Activated CD8-positive, alpha-beta T cell treated with anti-CD3 and anti-CD28 coated beads, Interleukin-2, amount 10 ng/mL, durations not matched to agents 7 days and 5 days (primary cell): ENCODE measurements at places on chromosomes 7 and 10. TPM values are rescaled to one million over a fixed set of nuclear protein-coding genes. Genes with fewer than 3 reads are reported as not detected.
A peak's percentile ranks its signal among the peaks of the same experiment; 100 is the strongest.

Gene PIK3CG
- 55.6 TPM for total RNA-seq

Gene GPER1
- not detected for total RNA-seq

Gene ARF5
- 138 TPM for total RNA-seq

DNA sequence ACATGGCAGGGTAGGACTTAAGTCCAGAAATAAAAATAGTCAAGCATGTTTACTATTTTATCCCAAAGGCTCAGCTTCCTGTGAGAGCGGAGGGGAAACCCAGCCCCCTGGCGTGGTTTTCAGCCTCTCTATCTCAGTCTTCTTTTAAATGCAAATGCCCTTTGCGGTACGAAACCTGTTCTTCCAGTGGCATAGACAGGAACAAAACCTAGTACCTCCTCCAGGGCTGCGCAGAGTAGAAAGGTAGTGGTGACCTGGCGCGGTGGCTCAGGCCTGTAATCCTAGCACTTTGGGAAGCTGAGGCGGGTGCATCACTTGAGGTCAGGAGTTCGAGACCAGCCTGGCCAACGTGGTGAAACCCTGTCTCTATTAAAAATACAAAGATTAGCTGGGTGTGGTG lies 181.3 kb upstream of the FOXK1 start:
- H3K36me3 ChIP-seq, result no peaks in the 10 kb centered on the region
- no peak overlapping the region for H3K4me3 ChIP-seq
- no peak for DNase-seq
- no peak overlapping the region for H3K27ac ChIP-seq

Gene DGKB
- total RNA-seq, result not detected

Gene TAS2R3
- total RNA-seq, result 0.50 TPM

Gene SPDYE5
- not detected for total RNA-seq

Gene NACAD
- total RNA-seq, result 0.16 TPM

GRCh38 chr7:110130669-110131068 lies 960.3 kb upstream of the LRRN3 start:
- no peaks in the 10 kb centered on the region for H3K4me1 ChIP-seq
- no peak overlapping the region for H3K4me3 ChIP-seq
- no peak for DNase-seq
- no peaks in the 10 kb centered on the region for H3K36me3 ChIP-seq

DNA sequence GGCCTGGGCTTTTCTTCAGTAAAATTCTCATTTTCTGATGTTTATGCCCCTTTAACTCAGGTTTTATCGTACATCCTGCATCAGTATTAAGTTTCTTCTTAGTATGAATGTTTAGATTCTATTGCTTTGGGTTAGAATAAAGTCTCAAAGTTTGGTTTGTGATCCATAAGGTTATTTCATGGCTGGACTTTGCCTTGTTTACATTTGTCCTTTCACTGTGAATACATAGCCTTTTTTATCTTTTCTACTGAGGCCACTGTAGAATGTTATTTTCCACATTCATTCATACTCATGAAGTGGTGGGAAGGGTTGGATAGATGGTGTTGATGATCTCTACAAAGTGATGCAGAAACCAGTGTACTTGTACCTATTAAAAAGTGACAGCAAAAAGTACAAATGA lies 59.8 kb downstream of the CCSER2 start:
- no peaks in the 10 kb centered on the region for H3K27me3 ChIP-seq
- H3K36me3 ChIP-seq, result peaks cover 55% of the 10 kb centered on the region
- no peak overlapping the region for H3K27ac ChIP-seq

- H3K27ac ChIP-seq, result no peak overlapping the region
- no peaks in the 10 kb centered on the region for H3K4me1 ChIP-seq
- no peak overlapping the region for H3K4me3 ChIP-seq
- no peaks in the 10 kb centered on the region for H3K36me3 ChIP-seq
- H3K27me3 ChIP-seq, result peaks cover 7% of the 10 kb centered on the region
- no peak for DNase-seq
These were observed 108.5 kb upstream of the C7orf33 start for GRCh38 chr7:148481971-148482626.

- H3K36me3 ChIP-seq, result peaks cover 33% of the 10 kb centered on the region
- H3K4me3 ChIP-seq, result peak overlapping the region; percentile 84
- H3K27ac ChIP-seq, result peak overlapping the region; percentile 93
- no peaks in the 10 kb centered on the region for H3K27me3 ChIP-seq
- DNase-seq, result no peak
These were observed 79.3 kb downstream of the MKI67 start for GRCh38 chr10:128046953-128047290.

DNA sequence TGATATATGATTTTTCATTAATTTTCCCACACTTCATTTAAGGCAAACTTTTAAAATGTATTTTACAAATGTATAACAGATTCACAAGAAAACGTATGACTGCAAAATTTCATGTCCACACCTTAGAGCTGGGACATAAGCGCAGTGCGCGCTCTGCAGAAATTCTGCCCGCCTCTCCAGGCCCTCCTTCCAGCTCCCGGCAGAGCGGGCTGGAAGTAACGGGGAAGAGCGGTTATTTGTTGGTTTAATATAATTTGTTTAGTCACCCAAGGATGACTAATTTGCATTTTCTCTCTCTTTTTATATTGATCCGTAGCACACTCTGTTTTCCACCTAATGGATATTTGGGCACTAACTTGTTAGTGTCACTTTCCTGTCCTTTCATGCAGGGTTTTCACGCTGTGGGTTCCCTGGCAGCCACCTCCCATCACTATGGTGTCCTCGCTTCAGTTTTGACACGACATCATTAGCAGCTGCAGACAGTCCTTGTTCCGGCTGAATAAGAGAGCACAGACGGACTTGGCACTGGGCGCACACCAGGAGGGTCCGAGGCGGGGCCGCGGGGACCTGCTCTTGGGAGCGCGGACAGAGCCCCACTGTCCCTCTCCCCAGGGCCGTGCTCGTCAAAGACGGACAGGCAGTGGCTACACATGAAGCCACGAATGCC lies 129.2 kb upstream of the SEC61G start:
- peaks cover 8% of the 10 kb centered on the region for H3K27me3 ChIP-seq
- no peak for DNase-seq
- H3K4me3 ChIP-seq, result no peak overlapping the region
- H3K27ac ChIP-seq, result no peak overlapping the region

GRCh38 chr7:102061354-102061945 lies 225.2 kb upstream of the SH2B2 start:
- H3K4me1 ChIP-seq, result no peaks in the 10 kb centered on the region
- DNase-seq, result no peak
- H3K4me3 ChIP-seq, result no peak overlapping the region
- H3K27ac ChIP-seq, result no peak overlapping the region
- no peaks in the 10 kb centered on the region for H3K27me3 ChIP-seq

DNA sequence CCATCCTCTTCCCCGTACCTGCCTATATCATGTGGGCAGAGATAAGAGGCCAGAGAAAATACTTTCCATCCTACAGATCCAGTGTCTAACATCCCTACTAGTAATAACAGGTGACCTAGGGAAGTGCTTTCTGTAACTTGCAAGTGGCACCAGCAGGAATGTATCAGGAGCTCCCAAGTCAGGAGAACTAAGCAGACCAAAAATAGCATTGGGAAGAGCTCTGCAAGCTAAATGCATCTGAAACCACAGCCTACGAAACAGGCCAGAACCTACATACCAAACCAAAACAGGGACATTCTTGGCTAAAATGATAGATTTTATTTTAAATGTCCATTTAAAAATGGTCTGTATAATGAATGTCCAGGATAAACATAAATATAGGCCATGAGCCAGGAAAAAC lies 680.8 kb downstream of the PHTF2 start:
- H3K27ac ChIP-seq, result no peak overlapping the region
- DNase-seq, result no peak
- H3K27me3 ChIP-seq, result no peaks in the 10 kb centered on the region
- no peaks in the 10 kb centered on the region for H3K4me1 ChIP-seq
- H3K36me3 ChIP-seq, result no peaks in the 10 kb centered on the region
